8988T (cell line): ENCODE measurements at places on chromosomes 7 and 10.

- no peak for DNase-seq
Measured at GRCh38 chr7:48390388-48391327, 219.4 kb downstream of the ABCA13 start.

GRCh38 chr10:131431533-131431932 is 120.0 kb upstream of the TCERG1L start:
- no peak for DNase-seq

- DNase-seq: no peak
Measured at GRCh38 chr7:151133986-151134742, 33.3 kb downstream of the GBX1 start.

- DNase-seq: peak; percentile 5
Measured at GRCh38 chr7:100475549-100475948, 3.5 kb downstream of the TSC22D4 start.

DNA sequence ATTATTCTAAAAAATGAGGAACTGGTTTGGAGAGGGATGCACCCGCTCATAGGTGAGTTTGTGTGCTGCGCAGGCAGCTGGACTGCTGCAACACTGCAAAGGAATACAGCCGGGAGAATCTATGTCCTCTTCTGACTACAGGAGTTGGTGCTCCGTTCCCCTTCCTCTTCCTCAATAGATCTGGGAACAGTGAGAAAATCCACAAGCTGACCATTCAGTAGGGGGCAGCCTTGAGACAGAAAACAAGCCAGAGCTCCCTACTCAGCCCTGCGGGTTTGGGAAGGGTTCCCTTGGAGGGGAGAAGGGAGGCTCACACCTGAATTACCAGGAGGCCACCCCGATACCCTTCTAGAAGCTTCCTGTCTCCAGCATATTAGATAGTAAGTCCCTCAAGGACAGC is 87.3 kb upstream of the FOXI2 start:
- no peak for DNase-seq

GRCh38 chr7:156889746-156890145 is 3.2 kb downstream of the LMBR1 start:
- no peak for DNase-seq

GRCh38 chr7:44220046-44220357 is 19.2 kb downstream of the YKT6 start:
- no peak for DNase-seq

DNA sequence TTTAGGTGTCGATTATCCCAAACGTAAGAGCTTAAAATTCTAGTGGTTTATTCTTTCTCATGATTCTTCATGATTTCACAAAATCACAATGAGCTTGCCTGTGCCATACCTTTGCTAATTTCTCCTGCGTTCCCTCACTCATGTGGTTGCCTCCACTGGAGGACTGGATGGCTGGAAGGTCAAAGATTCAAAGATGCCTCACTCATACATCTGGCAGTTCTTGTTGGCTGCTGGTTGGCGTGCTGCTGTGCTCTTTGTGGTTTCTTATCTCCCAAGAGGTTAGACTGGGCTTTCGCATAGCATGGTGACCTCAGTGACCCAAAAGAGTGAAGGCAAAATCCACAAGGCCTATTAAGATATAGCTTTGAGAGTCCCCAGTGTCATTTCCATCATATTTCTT is 877.6 kb upstream of the AUTS2 start:
- DNase-seq: no peak

DNA sequence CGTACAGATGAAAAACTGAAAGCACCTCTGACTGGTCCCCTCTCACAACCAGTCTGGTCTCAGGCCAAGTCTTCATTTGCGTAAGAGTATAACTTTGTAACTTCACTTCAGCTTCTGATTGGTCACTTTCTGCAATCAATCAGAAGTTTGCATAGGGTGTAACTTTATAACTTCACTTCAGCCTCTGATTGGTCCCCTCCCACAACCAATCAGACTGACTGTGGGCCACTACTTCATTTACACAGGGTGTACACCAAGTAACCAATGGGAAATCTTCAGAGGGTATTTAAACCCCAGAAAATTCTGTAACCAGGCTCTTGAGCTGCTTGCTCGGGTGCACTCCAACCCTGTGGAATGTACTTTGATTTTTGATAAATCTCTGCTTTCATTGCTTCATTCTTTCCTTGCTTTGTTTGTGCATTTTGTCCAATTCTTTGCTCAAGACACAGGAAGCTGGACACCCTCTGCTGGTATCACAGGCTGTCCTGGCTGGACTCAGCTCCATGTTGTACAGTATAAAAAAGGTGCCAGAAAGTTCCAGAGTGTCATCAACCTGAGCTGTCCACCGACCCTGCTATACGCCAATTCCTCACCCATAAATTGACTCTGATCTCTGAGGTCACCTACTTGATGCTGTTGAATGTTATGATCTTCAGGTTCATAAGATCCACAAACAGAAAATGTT is 74.5 kb downstream of the COBL start:
- DNase-seq: no peak

DNA sequence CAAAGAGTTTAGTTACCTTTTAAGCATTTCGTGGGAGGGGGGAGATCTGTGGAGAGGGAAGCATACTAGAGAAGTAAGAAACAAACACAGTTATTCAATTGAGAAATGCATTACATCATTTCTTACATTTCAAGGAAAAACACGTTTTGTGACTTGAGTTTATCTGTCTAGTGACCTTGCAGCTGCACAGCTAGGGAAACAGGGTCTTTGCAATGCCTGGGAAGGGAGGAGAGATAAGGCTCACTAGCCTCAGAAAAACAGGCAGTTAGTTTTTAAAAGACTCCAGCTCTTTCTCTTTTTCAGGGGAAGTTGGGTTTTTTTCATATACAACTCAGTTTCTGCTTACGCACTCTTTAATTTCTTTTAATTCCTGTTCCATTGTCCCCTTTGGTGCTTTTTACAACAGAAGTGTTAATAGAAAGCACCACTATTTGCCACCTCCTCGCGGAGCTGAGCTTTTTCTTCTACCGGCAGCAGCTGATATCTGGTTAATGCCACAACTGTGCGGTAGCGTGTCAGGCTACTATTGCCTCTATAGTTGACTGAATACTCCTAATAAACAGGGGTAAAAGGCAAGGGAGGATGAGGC is 5.6 kb downstream of the CYP3A43 start:
- DNase-seq: no peak
